Fibroblast of skin of back (primary cell): ENCODE measurements at places on chromosomes 1 and 21.

- no peak for DNase-seq
These were observed 53.5 kb downstream of the ITSN1 start for GRCh38 chr21:33695813-33696212.

- DNase-seq = no peak
These were observed 25.5 kb upstream of the CCSAP start for GRCh38 chr1:229368347-229368746.

- DNase-seq = no peak
These were observed 24.8 kb upstream of the MUTYH start for GRCh38 chr1:45365051-45365450.

DNA sequence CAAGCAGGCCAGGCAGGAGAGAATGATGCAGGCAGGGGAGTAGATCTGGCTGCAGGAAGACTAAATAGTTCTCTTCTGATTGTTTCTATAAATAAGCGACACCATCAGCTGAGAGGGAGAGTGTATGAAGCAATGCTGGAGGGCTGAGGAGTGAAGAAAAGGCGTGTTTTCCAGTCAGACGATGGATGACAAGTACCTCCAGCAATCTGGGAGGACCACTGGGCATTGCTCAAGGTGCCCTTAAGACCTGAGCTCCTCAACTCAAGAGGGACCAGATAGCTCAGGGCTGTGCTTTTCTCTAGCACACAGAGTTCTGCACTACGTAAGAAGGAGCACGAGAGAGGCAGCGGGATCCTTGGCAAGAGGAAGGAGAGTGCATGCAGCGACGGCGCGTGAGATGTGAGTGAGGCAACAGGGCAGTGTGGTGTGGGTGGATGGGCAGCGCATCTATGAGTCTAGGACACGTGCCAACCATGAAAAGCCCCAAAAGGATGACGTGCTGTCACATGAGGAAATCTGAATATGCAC lies 36.0 kb downstream of the PABPC4 start:
- DNase-seq = no peak

- peak; percentile 56 for DNase-seq
These were observed 323.3 kb downstream of the RPS6KC1 start for GRCh38 chr1:213374369-213374768.

GRCh38 chr1:198150369-198150768 lies 6.4 kb upstream of the NEK7 start:
- no peak for DNase-seq

- DNase-seq = peak; percentile 52
These were observed 48.3 kb upstream of the TDRD10 start for GRCh38 chr1:154453574-154454352.
